Stimulated activated CD8-positive, alpha-beta memory T cell treated with anti-CD3 and anti-CD28 coated beads, Interleukin-4, amount 100 ng/mL, for 4 hours (primary cell): ENCODE measurements at places on chromosomes 7 and 10.

DNA sequence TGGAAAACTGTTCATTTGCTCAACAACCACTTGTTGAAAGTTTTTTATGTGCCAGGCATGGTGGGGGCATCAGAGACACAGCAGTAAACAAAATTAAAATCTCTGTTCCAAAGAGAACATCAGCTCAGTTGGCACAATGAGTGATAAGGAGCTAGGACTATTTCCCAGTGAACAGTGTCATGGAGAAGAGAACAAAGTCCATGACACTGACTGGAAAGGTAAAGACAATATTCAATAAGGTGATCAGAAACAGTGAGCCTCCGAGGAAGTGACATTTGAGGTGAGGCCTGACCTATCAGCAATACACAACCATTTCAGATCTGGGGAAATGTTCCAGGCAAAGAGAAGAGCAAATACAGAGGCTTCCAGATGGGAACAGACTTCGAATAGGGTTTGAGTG lies 14.6 kb downstream of the ACSL5 start:
- DNase-seq, result no peak

- DNase-seq, result no peak
Observed at GRCh38 chr10:60389413-60390025, at the start of gene ANK3. TSS of gene ANK3 (minus strand) at chr10:60389875. CDS start at chr10:60389538, 337 bp downstream.

- DNase-seq, result no peak
Observed at GRCh38 chr10:49504528-49504927, 34.4 kb downstream of the ERCC6 start.

DNA sequence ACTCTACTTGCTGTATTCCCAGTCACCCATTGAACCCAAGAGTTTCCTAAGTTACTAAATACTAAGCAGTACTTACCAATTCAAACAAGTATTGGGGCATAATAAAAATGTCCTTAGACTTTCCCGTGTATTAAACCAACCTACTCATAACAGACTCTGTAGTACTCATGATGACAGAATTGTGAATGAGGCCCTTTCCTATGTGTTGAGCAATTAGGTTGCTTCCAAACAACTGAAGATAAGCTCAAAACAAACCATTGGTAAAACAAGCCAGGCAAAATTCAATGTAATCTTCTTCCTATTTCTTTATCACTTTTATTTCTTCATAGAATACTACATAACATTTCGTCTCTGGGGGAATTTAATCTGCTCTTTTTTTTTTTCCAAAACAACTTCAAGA lies 106.5 kb upstream of the ANK3 start:
- no peak for DNase-seq

GRCh38 chr10:89700923-89701241 lies 508 bp upstream of the KIF20B start:
- DNase-seq, result no peak

- DNase-seq, result no peak
Observed at GRCh38 chr7:45347804-45348203, 190.2 kb downstream of the RAMP3 start.

DNA sequence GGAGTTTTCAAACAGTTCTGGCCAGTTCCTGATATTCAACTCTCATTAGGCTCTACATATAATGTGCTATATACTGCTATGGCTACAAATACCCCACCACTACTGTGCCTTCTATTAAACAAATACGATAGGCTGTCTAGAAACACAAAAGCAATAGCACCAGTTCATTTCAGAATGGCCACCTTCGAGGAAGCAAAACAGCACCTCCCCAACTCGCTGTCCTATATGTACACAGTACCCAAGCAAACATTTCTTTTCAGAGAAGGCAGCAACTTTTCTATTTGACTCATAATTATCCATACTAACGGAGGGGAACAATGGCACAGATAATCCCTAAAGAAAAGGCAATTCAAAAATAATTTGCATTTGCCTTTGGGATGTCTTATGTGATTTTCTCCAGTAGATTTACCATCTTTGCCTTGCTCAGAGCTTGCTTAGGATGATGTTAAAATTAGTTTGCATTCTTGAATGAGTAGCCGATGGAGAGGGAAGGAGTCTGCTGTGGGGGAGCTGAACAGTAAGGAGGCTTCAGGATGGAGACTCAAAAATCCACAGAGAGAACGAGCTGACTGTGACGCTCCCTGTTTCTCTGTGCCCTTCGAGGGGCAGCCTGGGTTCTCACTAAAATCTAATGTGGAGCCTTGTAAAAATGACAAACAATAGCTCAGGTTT lies 218.7 kb downstream of the FANK1 start:
- DNase-seq, result no peak

DNA sequence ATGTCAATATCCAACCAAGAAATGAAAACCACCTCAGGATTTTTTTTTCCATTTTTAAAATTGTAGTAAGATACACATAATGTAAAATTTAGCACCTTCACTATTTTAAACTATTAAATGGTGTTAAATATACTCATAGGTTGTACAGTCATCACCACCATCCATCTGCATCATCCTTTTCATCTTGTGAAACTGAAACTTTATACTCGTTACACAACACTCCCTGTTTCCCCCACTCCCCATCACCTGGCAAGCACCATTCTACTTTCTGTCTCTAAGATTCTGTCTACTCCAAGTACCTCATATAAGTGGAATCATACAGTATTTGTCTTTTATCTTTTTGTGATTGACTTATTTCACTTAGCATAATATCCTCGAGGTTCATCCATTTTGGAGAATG lies 335.2 kb upstream of the NPSR1 start:
- no peak for DNase-seq

GRCh38 chr10:43068471-43069210 lies 8.2 kb upstream of the RET start:
- no peak for DNase-seq
